ENCODE measurements at places on chromosomes 1 and 21.

DNA sequence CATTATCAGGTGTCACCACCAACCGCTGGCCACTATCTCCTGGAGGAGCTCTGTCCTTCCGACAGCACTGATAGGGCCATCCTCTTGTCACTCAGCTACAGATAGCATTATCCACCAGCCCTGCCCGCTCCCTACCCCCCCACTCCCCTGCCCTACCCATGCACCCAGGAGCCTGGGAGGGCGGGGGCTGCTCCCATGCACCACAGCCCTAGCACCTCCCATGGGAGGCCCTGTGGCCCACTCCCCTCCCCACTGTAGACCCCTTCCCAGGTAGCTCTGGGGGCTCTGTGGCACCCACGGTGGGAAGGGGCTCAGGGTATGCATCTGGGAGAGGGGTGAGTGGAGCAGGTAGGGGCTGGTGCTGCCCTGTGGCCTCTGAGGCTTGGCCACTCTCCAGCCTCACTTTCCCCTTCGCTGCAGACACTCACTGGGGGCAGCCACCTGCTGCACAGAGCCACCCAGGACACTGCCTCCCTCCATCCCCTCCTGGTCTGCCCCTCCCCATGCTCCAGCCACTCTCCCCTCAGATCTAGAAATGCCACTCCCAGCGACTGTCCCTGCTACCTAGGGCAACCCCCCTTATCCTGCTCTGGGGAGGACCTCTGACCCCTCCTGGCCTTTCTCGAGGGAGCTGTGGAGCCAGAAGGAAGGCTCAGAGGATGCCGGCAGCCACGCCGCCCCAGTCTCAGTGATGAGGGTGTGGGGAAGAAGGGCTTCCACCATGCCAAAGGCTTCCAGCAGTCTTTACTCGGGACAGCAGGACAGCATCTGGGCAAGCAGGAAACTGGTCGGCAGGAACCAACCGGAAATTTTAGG lies 58.5 kb downstream of the WNT9A start:
- no peak for DNase-seq

DNA sequence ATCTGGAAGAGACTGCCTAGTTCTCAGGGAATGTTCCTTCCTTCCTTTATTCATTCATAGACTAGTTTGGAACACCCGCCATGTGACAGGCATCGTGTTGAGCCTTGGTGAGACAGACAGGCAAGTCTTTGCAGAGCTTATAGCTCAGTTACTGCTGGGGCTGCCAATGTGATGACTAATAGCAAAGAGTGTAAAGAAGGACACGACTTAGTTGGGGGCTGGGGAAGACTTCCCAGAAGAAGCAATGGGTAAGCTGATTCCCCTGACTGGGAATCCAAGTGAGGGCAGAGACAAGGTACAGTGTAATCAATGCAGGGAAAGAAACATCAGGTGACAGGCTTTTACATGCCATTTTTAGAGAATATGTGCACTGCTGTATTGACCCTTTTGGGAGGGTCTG lies 51.2 kb downstream of the TENT5C start:
- DNase-seq: peak; percentile 45

GRCh38 chr1:100441651-100442050 lies 89.3 kb downstream of the CDC14A start:
- DNase-seq: no peak

GRCh38 chr1:4626560-4627319 lies 27.7 kb upstream of the AJAP1 start:
- no peak for DNase-seq

GRCh38 chr21:36735201-36735515 lies 36.2 kb downstream of the SIM2 start:
- DNase-seq: no peak

DNA sequence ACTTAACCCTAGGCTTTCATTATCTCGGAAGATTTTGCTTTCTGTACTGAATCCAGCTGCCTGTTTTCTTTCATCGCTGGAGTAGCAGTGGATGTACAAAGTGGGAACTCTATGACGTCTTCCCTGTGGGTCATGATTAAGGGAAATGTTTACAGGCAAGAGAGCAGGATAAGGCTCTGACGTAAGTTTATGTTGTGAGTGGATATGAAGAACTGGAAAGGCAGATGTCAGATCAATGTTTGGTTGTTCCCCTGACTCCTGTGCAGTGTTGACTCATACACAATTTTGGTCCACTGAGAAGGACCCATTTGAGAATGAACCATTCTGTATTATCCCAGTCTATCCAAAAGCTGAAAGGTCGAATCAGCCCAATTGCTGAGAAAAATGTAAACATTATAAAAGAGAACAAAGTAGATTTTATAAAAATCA lies 292.4 kb downstream of the GRIK1 start:
- DNase-seq: no peak

DNA sequence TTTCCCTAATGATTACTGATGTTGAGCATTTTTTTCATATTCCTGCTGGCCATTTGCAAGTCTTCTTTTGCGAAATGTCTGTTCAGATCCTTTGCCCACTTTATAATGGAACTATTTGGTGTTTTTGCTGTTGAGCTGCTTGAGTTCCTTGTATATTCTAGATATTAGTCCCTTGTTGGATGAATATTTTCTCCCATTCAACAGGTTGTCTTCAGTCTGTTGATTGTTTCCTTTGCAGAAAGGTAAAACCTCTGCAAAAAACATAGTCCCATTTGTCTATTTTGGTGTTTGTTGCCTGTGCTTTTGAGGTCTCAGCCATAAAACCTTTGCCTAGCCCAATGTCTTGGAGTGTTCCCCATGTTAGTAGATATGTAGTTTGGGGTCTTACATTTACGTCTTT lies 78.0 kb upstream of the GUCA2B start:
- DNase-seq: no peak

DNA sequence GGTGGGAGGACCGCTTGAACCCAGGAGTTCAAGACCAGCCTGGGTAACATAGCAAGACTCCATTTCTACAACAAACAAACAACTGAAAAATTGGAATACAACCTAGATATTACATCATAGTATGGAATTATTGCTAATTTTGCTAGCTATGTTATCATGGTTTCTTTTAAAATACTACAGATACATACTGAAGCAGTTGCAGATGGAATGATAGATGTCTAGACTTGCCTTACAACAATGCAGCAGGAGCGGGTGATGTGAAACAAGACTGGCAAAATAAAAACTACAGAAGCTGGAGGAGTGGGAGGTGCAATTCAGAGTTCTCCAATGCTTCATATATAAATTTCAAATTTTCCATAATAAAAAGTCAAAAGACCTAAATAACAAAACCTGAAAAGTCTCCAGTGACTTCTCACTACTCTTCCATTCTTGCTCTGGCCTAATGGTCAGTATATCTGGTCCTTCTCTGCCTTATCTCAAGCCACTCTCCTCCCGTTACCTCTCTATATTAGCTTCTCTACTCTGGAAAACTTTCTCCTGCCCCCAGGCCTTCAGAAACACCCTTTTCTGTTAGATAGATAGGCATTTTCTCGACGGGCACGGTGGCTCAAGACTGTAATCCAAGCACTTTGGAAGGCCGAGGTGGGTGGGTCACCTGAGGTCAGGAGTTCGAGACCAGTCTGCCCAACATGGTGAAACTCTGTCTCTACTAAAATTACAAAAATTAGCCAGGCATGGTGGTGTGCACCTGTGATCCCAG lies 28.5 kb upstream of the TMEM200B start:
- no peak for DNase-seq

DNA sequence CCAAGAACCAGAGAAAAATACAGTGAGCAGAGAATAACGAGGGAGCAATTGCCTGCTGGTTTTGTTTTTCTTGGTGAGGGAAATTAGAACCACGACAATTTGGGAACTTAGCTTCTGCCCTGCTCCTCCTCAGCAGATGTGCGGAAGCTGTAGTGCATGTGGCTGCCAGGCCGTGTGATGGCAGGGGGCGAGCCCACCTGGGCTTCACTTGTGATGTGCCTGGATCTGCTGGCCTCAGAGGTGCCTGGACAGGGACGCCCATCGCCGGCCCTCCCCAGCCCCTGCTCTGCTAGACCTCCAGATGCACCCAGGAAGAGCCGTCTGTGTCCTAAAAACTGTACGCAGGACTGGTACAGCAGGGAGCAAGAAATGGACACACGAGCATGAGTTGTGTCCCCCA lies 28.5 kb upstream of the C1orf174 start:
- DNase-seq: no peak

- DNase-seq: no peak
Measured at GRCh38 chr1:46506470-46507219, 17.0 kb downstream of the DMBX1 start.

GRCh38 chr1:61420909-61421835 lies 303.8 kb downstream of the TM2D1 start:
- no peak for DNase-seq

GRCh38 chr1:199862047-199862446 lies 165.5 kb upstream of the NR5A2 start:
- no peak for DNase-seq

GRCh38 chr1:147334292-147334691 lies 91.8 kb downstream of the CHD1L start:
- no peak for DNase-seq

DNA sequence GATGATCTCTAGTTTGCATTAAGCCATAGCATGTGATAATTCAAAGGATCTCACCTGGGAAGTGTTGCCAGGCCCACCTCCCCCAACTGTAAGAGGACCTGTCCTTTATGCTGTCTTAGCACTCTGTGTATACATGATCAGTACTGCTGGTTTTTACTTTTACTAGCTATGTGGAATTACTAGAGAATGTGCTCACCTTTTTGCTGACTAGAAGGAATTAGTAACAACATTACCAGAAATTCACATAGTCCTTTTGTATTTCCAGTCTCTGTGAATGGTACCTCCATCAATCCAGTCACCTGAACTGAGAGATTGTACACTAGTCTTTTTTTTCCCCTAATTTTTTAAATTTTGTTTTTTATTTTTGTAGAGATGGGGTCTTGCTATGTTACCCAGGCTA lies 46.6 kb downstream of the EEIG2 start:
- no peak for DNase-seq

- no peak for DNase-seq
Measured at GRCh38 chr1:233240829-233241682, 54.5 kb downstream of the PCNX2 start.
